ELR (cell line): ENCODE measurements at places on chromosomes 1 and 21.

DNA sequence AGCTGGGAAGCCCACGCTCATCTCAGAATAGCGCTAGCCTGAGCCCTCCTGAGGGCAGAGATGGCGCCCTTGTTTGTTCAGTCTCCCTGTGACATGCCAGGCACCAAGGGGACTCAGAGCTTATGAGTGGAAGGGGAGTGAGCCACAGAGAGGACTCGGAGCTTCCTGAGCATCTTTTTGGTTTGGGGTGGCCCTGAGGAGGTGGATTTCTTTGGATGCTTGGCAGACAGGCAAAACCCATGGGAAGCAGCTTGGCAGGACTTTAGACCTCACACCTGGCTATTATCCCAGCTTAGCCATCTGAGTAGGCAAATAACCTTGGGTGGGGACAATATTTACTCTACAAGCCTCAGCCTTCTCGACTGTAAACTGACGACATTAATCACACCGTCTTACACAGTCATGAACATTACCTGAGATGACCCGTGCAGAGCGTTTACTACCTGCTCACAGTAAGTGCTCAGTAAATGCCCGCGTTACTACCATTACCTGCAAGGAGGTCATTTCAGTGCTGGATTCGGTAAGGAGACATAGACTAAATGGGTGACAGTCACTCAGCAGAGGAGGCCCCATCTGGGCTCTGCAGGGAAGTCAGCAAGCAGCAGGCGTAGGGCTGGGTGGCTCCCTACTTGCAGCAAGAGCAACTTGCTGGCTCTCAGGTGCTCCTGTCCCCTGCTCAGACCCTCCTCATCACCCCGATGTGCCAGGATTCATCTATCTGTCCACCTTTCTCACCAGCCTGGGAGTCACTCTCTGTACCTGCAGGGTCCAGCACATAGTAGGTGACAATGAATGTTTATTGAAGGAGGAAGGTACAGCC lies 54.9 kb downstream of the KLHDC7A start:
- DNase-seq, result no peak

GRCh38 chr1:230567221-230567575 lies 75.1 kb upstream of the COG2 start:
- DNase-seq, result no peak

DNA sequence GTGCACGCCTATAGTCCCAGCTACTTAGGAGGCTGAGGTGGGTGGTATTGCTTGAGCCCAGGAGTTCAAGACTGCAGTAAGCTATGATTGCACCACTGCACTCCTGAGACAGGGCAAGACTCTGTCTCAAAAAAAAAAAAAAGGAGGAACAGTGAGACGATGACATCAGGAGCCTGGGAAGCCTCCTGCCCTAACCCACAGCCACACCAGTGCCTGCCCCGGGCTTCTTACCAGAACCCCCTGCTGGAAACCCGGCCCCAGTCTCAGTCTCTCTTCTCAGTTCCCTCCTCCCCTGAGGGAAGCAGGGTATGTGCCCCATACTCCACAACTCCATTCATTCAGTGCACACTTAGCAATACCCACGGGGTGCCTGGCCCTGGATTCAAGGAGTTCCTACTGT lies 9.1 kb downstream of the COL8A2 start:
- DNase-seq, result peak; percentile 37

DNA sequence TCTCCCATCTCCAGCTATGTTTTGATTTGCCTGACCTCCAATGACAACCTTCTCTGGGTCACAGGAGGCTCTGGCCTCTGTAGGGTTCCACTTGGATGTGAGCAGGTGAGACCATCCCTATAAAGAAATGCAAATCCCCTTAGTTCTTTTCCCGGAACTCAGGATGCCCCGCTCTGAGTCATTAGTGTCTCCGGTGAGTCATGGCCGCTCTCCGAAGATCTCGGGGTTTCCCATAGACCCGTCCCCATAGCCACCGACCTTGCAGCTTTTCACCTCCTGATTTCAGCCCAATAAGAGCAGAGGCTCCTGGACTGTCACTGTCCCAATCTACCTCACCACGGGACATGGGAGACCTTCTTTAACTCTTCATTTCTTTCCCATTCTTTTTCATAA lies 98.2 kb downstream of the PGBD5 start:
- DNase-seq, result peak; percentile 74
